ENCODE measurements at places on chromosomes 7 and 10.

GRCh38 chr7:45962861-45963260 lies 41.8 kb upstream of the IGFBP3 start:
- no peak for DNase-seq

DNA sequence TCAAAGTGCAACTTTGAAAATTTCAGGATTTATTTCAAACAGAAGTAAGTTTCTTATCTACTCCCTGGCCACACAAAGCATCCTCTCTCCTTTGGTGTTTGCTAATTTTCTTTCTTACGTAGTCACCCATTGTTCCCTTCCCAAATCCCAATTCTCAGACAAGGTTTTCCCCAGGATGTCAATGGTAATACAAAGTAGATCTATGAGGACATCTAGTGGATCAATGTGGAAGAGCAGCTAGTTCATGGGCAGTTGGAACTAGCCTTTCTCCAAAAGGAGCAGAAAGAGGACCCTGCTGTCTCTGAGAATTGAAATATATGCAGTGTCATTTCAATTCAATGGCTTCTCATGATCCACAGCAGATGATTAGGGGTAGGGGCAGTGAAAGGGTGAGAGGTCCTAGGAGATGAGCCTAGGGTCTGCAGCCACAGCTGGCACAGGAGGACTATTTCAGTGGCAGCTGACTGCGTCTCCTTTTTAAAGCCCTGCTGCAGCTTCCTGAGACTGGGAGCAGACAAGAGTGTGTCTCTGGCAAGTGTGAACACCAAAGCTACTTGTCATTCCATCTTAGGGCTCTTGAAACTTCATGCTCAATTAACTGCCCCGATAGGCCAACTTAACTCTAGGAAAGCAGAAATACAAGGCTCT lies 632.6 kb downstream of the KCNMA1 start:
- peak; percentile 53 for DNase-seq

GRCh38 chr10:20110125-20111100 lies 294.2 kb downstream of the PLXDC2 start:
- no peak for DNase-seq

- DNase-seq, result no peak
Observed at GRCh38 chr10:49202266-49202665, 14.1 kb upstream of the TMEM273 start.

GRCh38 chr10:72077275-72077990 lies 10.9 kb downstream of the SPOCK2 start:
- no peak for DNase-seq

DNA sequence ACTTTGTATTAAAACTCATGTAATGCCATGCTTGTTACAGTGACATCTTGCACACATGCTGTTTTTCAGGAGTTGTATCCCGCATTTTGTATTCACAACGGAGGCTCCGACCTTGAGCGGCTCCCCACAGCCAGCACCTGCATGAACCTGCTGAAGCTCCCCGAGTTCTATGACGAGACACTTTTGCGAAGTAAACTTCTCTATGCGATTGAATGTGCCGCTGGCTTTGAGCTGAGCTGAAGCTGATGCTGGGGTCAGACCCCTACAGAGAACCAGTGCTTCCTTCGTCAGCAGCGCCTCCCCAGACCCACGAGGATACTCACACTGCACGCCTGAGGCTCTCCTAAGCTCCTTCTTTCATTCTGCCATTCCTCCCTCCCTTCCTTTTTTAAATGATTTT lies 69.3 kb upstream of the DNAJB6 start:
- DNase-seq, result no peak

DNA sequence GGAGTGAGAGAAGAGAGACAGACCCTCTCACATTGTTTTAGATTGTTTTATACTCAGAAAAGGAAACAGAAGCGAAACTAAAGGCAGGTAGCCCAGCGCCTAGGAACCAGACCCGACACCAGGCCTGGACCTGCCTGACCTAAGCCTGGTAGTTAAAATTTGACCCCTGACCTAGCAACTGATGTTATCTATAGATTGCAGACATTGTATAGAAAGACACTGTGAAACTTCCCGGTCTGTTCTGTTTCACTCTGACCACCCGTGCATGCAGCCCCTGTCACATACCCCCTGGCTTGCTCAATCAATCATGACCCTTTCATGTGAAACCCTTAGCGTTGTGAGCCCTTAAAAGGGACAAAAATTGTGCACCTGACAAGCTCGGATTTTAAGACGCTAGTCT lies 31.6 kb downstream of the VIPR2 start:
- no peak for DNase-seq

GRCh38 chr10:11959966-11960365 lies 82.6 kb downstream of the UPF2 start:
- DNase-seq, result no peak

DNA sequence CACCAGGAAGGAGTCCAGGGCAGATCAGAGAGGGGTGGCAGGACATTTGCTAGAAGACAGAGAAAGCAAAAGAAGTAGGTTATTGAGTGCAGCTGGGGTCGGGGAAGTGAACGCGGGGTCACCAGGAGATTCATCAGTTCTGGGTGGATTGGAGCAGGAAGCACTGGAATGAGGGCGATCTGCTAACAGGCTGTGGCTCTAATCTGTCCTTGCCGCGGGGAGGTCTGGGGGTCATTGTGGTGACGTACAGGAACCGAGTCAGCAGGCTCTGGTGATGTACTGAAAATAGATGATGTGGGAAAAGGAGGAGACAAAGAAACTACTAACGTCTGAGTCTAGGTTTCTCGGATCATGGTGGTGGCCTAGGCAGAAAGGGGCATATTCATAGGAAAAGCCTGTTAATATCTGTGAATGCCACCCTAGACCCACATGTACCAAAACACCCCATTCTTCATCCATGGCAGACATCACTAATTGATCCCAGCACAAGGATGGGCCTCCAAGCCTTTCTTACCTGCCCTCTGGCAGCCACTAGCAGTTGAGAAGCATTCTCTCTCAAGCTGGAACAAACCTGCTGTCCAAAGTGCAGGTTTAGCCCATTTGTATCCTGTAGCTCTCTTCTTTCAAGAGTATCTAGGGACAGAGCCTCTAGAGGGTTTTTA lies 134.5 kb downstream of the C10orf105 start:
- no peak for DNase-seq

GRCh38 chr7:99461221-99461620 lies 4.7 kb downstream of the ATP5MF start:
- no peak for DNase-seq

GRCh38 chr7:34190299-34190698 lies 285.0 kb downstream of the BMPER start:
- no peak for DNase-seq

DNA sequence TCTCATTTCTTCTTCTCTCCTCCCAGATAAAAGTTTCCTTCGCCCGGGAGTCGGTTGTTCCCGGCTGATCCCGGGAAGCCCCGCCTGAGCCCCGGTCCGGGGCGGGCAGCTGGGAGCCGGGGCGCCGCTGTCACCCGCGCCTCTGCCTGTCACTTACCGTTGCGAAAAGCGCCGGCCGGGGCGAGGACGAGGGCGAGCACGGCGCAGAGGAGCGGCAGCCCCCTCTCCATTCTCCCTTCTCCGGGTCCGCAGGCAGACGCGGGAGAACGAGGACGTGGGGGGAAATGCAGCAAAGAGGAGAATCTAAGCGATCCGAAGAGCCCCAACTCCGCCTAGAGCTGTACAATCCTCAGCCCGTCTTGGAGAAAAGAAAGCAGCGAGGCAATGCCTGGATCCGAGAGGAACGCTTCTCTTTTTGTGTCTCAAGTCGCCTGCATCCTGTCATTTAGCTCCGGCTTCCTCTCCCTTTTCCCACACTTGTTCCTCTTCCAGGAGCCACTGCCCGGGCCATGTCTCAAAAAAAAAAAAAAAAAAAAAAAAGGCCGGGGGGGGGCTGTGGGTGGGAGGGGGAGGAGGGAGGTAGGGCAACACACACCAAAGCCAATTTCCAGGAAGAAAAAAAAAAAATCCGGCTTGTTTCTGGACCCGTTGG lies at the start of gene NRP1:
Gene NRP1 (minus strand): TSS at position 515 of the 652 bp plus-strand sequence. CDS start 285 bp downstream, at position 230.
- peak; percentile 45 for DNase-seq

GRCh38 chr10:561721-562120 lies 127.7 kb downstream of the DIP2C start:
- no peak for DNase-seq

DNA sequence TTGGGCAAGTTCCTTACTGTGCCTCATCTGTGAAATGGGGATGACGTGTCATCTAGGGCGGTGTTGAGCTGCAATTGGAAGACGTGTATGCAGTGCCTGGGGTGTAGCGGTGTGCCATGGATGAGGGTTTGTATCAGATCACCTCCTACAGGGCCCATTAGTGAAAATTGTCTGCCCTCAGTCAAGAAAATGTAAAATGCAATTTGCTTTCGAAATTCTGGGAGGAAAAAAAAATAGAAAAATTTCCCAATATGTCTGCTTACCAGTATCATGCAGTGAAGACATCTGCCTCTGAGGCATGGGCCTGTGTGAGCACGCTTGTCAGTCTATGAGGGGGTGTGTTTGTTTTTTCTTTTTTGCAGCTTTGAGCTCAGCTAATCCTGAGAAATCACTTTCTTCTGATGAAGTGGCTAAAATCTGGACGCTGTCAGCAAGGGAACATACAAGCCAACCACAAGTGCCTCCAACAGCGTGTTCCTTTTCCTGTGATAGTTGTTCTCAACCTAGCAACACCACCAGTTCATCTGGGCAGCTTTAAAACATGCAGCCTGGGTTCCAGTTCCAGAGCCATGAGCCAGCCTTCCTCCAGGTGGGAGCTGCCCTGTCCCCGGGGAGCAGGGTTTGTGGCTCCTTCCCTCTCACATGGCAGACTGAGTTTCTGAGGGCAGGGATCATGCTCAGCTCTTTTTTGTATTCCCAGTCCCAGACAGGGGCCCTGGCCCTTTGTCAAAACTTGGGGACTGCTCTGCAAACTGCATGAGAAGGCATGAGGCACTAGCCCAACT lies 10.3 kb downstream of the FAM241B start:
- DNase-seq, result no peak

DNA sequence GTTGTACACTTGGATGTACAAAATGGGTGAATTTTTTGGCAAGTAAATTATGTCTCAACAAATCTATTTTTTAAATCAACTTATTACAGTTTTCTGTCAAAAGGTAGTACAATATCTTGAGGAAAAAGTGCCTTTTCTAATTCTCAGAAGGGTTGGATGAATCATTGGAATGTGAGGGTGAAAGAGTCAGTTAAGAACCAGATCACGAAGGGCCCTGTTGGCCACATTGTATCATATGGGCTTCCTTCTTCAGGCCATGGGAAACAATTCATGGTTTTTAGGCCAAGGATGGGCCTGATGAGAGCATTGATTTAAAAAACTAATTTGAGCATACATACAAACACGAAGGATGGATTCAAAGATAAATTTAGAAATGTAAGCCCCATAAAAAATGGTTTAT lies 503.7 kb downstream of the TNS3 start:
- no peak for DNase-seq

DNA sequence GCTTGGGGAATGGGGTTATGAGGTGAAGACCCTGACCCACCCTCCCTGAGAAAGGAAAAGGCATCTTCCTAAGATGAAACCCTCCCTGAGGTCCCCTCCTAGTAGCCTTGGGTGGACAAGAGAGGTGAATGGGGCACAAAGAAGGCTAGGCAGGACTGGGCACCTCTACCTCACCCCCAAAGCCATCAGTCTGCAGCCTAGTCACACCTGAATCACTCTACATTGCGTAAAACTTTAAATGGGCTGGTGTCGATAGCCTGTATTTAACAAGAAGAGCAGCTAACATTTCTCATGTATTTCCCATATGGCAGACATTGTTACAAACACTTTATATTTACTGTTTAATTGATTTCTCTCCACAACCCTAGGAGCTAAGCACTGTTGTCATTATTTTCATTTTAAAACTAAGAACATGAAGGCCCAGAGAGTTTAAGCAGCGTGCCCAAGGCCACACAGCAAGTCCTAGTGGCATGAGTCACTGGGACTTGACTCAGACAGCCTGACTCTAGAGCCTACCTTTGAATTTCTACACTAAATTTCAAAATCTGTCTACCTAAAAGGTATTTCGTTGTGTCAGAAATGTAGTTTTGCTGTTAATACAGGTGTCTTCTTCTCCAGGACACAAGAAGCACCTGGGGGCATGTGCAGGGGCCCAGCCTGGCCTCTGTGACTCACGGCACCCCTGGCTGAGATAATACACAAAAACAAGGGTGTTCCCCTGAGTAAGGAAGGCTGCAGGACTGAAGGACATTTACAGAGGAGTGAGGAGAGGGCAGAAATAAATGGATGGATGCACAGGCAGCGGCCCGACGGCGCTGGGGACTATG lies 3.4 kb downstream of the AOC1 start:
- DNase-seq, result no peak

DNA sequence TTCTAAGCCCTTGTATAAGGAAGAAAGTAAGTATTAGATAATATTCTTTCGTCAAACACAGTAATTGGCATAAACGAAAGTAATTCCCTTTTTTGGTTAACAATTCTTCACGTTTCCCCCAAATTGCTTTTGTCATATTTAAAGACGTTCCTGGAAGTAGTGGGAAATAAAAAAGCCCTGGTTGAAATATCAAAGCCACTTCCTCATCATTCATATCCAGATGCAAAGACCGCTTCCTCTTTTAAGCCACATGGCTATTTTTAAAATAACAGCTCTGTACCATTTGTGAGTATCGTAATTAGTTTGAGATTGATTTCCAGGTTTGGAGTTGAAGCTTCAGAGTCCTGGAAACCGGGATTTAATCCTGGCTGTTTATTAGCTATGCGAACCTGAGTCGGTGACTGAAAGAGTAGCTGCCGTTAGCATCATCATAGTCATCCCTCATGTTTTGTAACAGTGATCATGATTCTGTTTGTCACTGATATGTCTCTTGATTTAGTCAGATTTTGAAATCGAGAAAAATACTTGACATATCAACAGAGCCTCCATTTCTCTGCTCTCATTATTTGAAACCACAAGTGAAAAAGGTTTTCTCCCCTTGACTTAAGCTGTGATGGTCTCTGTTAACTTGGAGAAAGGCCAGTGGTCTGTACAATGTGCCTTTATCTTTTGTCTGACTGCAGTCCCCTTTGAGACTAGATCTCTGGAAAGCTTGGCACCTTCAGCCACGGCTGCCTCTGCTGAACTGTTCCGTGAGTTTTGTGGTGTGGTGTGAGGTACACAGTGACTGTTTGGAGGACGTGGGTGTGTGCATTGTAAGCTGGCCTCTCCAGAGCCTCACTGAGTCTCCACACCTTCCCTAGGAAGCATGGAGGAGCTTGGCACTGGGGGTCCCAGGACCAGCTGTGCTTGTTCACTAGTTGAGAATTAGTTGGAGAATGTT lies 18.1 kb downstream of the OPTN start:
- no peak for DNase-seq

DNA sequence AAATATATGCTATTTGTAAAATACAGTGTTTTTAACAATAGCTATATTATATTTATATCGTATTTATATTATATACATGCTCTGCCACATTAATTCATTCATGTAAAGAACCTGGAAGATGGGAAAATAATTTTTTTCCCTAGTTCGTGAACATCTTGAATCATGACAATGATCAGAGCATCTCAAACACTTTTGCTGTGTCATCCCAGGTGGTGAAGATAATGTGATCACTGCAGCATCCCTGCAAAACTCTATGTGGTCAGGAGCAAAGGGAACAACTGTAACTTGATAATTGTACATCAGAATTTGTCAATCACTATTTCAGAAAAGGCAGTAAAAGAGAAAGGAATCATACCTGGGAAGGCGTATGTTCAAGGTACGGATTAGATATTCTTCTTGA lies 39.3 kb downstream of the RAPGEF5 start:
- DNase-seq, result no peak

GRCh38 chr7:98206451-98207330 lies 4.5 kb upstream of the BHLHA15 start:
- DNase-seq, result no peak

Data from AG08396 (cell line).